Right renal pelvis (tissue), 4 donors: ENCODE measurements at places on chromosomes 11 and 22.

- no peak for DNase-seq
These were observed 47.3 kb upstream of the TSKU start for GRCh38 chr11:76735841-76736240.

DNA sequence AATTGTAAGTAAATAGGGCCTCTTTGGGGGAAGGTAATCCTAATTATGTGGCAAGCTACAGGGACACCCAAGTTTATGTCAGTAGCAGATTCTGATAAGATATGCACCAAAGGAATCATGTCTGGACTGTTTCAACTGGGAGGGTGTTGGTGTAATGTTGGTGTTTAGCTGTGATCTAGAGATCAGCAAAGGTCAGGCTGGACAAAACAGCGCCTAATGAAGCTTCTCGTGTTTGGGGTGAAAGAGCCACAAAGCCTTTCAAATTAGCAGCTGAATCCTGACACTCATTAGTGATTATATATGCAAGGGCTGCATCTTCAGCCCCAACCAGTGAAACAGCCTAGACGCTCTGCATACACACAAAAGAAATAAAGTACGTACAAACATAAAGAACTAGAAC, 106.3 kb downstream of the MPPED2 start:
- DNase-seq: no peak

DNA sequence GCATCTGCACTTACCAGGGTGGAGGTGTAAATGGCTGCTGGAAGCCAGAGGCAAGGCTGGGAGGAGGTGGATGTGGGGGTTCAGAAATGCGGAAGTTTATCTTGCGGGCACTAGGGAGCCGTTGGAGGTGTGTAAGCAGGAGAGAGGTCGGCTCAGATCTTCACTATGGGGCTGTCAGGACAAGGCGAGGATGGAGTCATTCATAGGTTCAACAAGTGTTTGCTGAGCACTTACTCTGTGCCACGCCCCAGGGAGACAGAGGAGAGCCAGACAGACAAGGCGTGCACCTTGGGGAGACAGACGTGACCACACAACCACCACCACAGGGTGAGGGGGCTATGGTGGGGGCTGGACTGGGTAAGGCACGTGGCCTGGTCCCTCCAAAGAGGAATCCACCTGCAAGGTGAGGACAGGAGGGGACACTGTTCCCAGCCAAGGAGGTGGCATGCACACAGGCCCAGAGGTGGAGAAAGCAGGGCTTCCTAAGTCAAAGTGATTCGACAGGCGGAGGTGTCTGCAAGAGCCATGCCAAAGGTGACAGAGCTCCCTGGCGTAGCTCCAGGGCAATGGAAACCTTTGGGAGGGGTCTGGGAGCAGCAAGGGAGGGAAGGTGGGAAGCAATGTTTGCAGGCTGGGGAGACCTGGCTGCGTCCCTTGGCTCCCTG, 30.8 kb upstream of the TCF20 start:
- no peak for DNase-seq

- peak; percentile 77 for DNase-seq
These were observed at the start of gene SCN3B for GRCh38 chr11:123654566-123655081. TSS of gene SCN3B (minus strand) at chr11:123654624. CDS start at chr11:123653801, 823 bp downstream.

- peak; percentile 46 for DNase-seq
These were observed 91.3 kb downstream of the LRRC32 start for GRCh38 chr11:76579056-76579751.

GRCh38 chr11:35227576-35228327, 88.8 kb downstream of the CD44 start:
- DNase-seq: no peak

DNA sequence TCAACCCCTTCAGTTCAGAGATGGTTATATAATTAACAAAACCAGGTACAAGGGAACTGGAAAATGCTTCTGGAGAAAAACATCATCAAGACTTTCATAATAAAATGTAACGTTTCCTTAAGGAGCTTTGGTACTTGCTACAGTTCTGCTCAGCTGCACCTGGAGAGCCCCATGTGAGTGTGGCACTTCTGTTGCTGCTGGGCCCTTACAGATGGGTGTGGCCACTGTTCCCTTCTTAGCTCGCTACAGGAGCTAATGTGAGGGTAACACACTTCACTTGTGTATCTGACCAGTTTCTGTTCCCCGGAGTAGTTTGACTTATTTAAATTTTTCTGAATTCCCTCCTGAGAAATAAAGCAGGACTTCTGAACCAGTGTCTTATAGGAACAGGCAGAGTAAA, 4.0 kb downstream of the POU2AF3 start:
- DNase-seq: no peak

- no peak for DNase-seq
These were observed 124.7 kb downstream of the PARVA start for GRCh38 chr11:12502046-12502445.
